H9 (cell line): ENCODE measurements at places on chromosomes 1 and 21.

- no peak for DNase-seq
Observed at GRCh38 chr1:28602536-28603439, 10.7 kb downstream of the RAB42 start.

GRCh38 chr1:24805534-24806301 lies 60.5 kb downstream of the CLIC4 start:
- DNase-seq, result no peak

- DNase-seq, result no peak
Observed at GRCh38 chr1:109954041-109954512, 30.5 kb upstream of the AHCYL1 start.

DNA sequence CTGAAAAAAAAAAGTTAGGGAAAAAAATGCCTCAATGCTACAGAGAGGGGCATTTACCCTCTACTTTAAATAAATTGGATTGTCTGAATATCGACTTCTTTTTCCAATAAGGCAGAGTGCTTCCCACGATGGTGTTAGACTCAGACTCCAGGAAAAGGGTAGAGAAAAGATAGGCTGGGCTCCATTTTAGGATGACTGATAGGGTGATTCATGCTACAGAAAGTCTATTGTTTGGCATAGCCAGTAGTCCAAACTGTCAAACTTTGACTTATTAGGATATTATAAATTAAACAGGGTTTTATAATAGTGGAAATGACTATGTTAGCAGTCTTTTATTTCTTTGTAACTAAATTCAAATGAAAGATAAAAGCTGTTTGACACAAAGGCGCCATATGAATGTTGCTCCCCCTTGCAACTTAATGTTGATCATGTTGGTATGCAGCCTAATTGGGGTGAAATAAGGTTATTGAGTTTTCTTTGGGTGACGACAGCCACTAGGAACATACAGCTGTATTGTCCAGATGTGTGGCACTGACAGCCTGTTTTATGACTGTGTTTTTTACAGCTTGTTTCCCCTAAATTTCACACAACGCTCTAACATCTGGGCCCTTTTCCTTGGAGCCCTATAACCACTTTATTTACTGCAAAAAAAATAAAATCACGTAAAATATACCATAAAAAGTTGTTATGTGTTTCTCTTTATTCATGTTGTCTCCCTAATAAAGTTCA lies 69.3 kb downstream of the SPAG17 start:
- no peak for DNase-seq

GRCh38 chr1:113456967-113457366 lies 66.7 kb downstream of the MAGI3 start:
- DNase-seq, result no peak

GRCh38 chr1:231423648-231424047 lies 1.6 kb upstream of the EGLN1 start:
- DNase-seq, result no peak

DNA sequence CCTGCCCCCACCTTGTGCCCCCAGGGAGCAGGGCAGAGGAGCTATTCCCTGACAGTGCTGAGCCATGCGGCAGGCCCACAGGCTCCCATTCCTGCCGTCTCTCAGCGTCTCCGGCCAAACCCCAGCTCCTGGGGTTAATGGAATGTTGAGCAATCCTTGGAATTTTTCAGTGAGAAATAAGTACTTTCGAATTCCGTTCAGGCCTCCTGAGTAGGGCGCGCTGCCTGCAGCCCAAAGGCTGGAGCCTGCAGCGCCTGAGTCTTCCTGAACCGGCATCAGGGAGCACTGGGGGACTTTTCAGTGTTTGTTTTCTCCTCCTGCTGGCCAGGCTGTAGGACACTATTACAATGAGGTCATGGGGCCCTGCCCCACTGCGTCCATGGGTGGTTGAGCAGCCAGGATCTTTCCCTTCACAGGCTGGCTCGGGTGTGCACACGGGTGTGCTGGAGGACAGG lies 33.3 kb upstream of the CSF1 start:
- DNase-seq, result peak; percentile 83

GRCh38 chr1:179952186-179952585 lies 2.4 kb upstream of the CEP350 start:
- no peak for DNase-seq
